Panc1 (cell line): ENCODE measurements at places on chromosomes 5 and 9. TPM values are rescaled to one million over a fixed set of nuclear protein-coding genes. Genes with fewer than 3 reads are reported as not detected.

The WWC1 gene
- total RNA-seq, result 29.4 TPM

The TCF7 gene
- total RNA-seq, result 24.0 TPM

The ZNF367 gene
- total RNA-seq, result 12.4 TPM

The CD180 gene
- not detected for total RNA-seq

The LIFR gene
- total RNA-seq, result 91.3 TPM

The OR2V1 gene
- total RNA-seq, result not detected

The SLC28A3 gene
- total RNA-seq, result not detected

The ADAMTSL1 gene
- not detected for total RNA-seq

The DAB2 gene
- 1.7 TPM for total RNA-seq

The EFNA5 gene
- total RNA-seq, result 30.5 TPM

The PCDHGB2 gene
- total RNA-seq, result 5.3 TPM

The PCDHGA5 gene
- 0.67 TPM for total RNA-seq

The RELL2 gene
- total RNA-seq, result 13.3 TPM
